ENCODE measurements at places on chromosomes 2 and 18.
A peak's percentile ranks its signal among the peaks of the same experiment; 100 is the strongest.

- no peak for DNase-seq
Measured at GRCh38 chr18:3360211-3360610, 89.8 kb upstream of the TGIF1 start.

DNA sequence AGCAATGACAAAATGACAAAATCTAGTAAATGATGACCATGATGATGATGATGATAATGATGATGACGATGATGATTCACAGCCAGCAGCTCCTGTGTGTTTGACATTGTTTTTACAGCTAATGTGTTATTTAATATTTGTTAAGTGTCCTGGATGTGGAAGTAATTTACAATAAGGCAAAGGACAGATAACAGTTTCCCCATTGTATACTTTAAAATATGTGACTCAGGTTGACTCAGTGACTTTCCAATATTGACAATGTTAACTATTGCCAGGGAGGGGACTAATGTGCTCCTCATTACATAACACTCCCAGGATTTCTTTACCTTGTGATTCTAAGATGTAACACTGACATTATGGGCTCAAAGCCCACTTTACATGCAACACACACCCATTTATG lies 602.2 kb downstream of the FBXO15 start:
- no peak for DNase-seq

GRCh38 chr2:71552356-71552755 lies 99.0 kb downstream of the DYSF start:
- DNase-seq, result no peak

DNA sequence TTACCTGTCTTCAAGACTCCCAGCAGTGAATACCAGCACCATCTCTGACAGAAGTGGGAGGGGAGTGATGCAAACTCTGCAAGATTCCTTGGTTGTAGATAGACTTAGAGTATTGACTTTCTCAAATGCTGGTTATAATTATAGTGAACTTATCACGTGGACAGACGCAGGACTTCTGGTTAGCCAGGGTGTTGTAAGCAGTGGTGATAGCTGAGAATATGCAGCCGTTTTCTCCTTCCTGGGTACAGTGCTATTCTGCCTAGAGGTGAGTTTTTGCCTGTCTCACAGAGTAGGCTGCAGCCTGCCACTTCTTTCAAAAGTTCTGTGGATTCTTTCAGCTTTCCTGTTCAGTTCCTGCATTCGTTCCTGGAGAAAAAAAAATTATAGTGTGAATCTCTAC lies 733 bp upstream of the CXCR2 start:
- DNase-seq, result no peak

- DNase-seq, result no peak
Measured at GRCh38 chr2:223088866-223089265, 36.9 kb downstream of the KCNE4 start.

DNA sequence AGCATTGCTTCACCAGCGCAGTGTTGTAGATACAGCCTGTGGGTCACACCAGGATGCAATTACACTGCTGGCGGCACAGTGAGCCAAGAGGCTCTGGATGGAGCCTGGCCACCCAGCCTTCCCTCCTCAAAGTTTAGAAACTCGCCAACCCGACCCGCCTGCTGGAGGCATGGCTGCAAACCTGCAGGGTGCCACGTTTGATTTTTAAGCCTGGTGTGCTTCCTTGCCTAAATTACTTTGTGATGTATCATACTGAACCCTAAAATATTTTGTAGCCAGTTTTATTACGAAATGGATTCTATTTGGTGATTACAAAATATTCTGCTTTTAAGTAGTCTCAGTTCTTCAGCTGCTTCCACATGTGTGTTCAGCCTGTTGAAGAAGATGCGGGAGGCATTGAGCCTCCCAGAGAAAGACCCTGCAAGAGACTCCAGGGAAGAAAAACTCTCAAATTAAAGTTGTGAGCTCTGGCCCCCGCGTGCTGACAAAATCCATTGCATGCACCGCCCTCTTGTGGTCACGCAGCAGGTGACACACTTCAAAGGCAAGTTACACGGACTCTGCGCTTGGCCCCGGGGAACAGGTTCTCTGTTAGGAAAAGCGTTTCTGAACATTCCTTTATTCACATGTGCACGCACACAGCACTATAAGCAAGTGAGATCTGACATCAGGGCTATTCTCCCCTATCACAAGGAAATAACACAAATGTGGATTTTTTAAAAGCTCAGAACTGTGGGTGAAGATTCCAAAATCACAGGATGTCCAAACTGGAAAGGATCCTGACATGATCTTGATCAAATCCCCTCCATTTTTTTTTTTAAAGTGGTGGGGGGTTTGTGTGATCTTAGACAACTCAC lies 63.0 kb upstream of the TWIST2 start:
- DNase-seq, result peak; percentile 67

DNA sequence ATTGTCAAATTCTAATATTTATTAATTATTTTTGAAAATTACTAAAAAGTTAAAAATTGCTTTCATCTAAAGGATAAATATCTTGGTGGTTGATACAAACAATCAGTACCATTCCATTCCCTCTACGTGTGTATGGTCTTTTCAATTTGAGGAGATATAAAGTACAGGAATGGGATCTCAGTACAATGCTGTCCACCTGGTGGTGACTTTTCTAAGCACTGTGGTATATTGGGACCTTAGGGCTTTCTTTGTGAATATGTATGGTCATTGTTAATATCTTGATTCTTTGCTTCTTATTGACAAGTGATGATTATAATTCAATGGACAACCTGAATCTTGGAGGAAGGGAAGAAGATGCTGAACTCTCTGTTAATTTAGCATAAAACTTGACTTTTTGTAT lies 83.1 kb downstream of the NBEAL1 start:
- DNase-seq, result peak; percentile 4

GRCh38 chr2:96108151-96108540 lies 8.2 kb downstream of the ADRA2B start:
- no peak for DNase-seq

GRCh38 chr2:104236491-104236890 lies 617.4 kb upstream of the POU3F3 start:
- DNase-seq, result no peak

DNA sequence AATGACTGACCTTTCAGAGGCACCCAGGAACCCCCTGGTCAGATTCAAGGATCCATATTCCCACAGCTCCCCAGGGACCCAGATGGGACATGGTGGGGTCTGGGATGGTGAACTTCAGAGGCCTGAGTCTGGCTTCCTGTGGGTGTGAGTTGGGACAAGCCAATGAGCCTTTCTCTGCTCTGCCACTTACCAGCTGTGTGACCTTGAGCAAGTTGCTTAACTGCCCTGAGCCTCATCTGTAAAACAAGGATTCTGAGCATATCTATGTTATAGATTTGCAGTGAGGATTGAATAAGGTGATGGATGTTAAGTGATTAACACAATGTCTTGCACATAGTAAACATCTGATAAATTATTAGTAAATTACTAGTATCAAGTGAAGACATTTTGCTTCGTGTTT lies 6.4 kb downstream of the ABCG8 start:
- DNase-seq, result no peak

- DNase-seq, result no peak
Measured at GRCh38 chr2:148917431-148917830, 42.4 kb downstream of the KIF5C start.

DNA sequence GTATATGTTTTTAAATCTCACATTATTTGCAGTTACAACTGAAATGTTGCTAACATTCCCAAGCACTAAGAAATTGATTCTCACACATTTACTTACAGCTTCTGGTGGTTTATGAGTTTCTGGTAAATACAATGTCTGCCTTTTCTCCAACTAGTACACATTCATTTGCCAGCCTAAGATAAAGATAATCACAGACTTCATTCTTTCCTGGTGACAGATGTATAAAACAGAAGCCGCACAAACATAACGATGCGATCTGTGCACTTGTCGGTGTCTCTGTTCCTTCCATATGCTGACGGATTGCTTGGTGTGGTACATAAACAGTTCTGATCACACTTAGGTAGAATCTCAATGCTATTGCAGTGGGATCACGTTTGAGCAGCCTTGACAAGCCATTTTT lies 100.4 kb upstream of the DDX18 start:
- no peak for DNase-seq

DNA sequence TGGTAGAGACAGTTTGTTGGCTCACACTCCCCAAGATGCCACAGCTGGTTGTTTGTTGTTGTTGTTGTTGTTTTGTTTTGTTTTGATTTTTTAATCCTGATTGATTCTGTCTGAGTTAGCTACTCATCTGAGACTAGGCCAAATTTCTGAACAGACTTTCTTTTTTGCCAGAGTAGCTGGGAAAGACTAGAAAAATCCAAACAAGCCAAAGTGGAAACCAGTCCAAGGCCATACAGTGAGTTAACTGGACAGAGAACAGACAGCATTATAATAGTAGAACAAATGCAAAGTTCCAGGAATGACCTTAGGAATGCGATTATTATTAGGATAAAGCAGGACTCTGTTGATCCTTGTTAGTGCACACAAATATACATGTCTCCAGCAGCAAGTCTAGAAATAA lies 43.8 kb upstream of the CYP26B1 start:
- no peak for DNase-seq

GRCh38 chr2:20990442-20991430 lies 53.1 kb downstream of the APOB start:
- DNase-seq, result no peak

- DNase-seq, result no peak
Measured at GRCh38 chr2:191991442-191991841, 144.6 kb upstream of the CAVIN2 start.

GRCh38 chr18:39561126-39561525 lies 1995.5 kb upstream of the CELF4 start:
- DNase-seq, result no peak

DNA sequence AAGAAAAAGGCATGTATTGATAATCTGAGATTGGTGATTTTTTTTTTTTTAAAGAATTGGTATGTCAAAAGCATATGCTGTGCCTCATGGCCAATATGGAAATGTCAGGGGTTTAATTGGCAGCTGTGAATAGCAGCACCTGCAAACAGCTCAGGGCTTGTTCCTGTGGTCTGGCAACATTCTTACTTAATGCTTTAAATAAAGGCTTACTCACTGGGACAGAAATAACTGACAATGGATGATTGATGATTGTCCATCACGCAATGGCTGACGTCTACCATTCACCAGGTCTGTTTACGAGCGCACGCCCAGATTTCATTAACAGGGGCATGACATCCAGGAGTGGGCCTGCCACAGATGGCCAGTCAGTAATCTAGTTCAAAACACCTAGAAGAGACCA lies 66.7 kb downstream of the ETAA1 start:
- DNase-seq, result no peak

DNA sequence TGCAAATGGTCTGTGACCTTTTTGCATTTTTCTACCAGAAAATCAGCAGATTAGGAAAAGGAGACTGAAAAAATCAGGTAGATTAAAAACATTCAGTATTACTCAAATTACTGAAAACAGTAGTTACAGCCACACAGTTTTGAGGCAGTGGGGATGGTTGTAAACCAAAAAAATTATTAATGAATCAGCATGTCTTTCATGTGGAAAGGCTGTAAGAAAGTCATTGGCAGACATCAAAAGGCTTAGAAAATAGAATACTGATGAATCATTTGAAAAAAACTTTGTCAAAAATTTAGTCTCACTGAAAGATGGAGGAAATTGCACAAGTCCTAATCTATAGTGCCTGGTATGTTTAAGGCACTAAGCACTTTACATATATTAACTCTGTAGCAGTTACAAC lies 133.9 kb upstream of the GCFC2 start:
- DNase-seq, result peak; percentile 2

GRCh38 chr2:101089419-101089818 lies 61.8 kb downstream of the TBC1D8 start:
- no peak for DNase-seq

GRCh38 chr2:13495051-13495450 lies 778.3 kb downstream of the TRIB2 start:
- no peak for DNase-seq

DNA sequence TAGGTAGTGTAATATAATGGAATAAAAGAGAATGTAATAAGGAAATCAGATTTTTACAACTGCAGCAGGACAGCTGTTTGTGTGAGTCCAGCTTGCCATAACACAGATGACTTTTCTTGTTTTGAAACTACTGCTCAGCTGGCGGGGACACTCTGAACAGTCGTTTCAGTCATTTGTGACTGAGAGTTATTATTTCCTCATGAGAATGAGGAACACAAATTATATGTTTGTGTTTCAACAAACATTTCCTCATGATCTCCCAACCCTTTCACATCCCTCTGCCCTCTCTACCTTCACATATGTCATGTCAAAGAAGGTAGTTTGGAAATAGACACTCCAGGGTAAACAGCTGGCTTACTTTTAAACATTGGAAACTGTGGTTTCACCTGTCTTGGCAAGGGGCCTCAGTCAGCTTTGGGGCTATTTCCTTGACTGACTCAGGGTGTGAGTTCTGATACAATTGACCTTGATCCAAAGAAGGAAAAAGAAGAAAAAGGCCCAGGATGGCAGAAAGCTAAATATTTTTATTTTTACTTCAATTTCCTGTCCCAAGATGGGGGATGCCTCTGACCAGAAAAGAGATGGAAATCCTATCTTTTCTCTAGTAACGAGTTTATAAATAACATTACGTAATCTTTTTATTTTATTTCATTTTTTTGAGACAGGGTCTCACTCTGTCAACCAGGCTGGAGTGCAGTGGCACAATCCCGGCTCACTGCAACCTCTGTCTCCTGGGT lies 593 bp downstream of the SP140L start:
- DNase-seq, result peak; percentile 5

DNA sequence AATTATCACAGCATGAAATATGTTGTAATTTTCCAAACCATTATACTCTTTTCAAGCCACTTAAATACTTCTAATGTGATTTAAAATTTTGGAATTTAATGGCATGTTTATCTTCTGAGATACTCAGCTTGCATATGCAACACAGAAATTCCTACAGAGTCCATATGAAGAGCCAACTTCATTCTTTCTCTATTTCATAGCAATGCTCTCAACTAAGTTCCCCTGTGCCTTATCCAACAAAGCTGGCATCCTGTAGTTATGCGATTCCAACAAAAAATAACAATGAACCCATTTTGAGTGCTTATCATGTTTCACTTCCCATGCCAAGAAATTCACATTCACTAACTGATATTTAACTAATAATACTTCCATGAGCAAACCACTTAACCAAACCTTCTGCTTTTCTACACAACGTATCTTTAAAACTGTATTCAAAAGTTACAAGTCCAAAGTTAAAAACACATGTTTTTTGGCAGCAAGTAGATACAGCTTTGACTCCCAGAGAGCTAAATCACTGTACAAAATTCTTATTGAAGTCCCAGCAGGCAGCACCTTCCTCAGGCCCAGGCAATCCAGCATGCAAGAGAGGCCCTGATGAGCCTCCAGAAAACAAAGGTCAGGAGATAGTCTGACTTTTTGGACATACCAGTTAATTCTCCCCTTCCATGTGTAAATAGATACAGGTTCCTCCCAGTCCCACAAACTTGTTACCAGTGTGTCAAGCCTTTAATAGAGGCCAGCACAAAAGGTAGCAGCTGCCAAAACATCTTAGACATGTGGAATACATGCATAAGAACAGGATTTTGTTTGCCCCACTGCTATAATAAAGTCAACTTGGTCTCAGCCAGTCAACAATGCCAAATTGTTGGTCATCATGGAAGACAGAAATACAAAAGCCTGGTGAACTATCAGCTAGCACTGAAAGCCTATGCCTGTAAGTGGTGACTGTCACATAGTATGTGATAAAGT lies 113.1 kb upstream of the WDR75 start:
- peak; percentile 93 for DNase-seq

- DNase-seq, result no peak
Measured at GRCh38 chr2:234324116-234324515, 172.8 kb downstream of the ARL4C start.
